Stimulated activated CD4-positive, alpha-beta T cell treated with anti-CD3 and anti-CD28 coated beads, Interleukin-4, amount 100 ng/mL, for 24 hours (primary cell): ENCODE measurements at places on chromosomes 5 and 9.

DNA sequence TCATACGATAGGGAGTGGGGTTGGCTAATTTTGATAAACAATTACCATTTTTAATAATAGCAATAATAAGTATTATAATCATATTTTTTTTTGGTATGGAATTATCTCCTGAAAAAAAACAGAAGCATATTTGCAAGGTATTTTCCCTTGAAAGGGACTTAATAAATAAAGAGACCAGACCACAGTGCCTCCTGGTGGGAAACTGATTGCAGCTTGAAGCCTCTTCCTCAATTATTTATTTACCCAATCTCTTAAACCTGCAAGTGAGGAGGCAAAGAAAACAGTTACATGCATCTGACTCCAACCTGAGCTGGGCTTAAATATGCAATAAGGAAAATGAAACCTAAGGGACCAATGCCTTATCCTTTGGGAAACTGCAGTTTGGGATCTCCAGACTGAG, 388.1 kb upstream of the ACO1 start:
- DNase-seq: no peak

GRCh38 chr5:163407034-163407655, 30.2 kb upstream of the CCNG1 start:
- no peak for DNase-seq

- no peak for DNase-seq
Measured at GRCh38 chr5:91668261-91668660, 285.1 kb upstream of the ARRDC3 start.

GRCh38 chr9:121676926-121677325, 25.5 kb downstream of the DAB2IP start:
- DNase-seq: no peak

GRCh38 chr9:104386425-104387069, 117.5 kb upstream of the OR13F1 start:
- no peak for DNase-seq

DNA sequence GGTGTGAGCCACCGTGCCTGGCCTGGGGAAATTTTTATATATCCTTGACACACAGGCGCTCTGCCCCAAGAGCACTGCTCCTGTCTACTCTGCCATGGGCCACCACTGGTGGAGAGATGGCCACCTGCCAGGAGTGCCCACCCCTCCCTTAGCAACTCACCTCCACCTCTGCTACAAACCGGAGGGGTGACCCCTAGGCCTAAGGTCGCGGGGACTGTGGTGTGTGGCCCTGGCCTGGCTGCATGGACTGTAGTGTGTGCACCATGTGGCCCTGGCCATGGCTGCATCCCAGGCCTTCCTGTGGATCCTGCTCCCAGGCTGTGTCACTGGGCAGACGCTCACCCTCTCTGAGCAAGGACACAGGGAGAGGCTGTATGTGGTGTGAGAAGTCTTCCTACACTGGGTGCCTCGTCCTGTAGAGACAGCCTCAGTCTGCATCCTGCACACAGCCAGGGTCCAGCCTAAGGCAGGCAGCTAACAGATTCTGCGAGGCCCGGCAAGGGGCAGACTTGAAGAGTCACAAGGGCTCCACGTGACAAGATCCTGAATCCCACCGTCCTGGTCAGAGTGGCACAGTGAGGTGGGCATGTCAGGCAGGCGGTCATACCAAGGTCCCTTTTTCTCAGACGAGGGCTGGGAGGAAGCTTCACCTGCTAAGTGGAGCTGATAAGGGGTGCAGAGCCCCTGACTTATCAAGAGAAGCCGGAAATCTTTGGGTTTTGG, 10.3 kb downstream of the NINJ1 start:
- no peak for DNase-seq

DNA sequence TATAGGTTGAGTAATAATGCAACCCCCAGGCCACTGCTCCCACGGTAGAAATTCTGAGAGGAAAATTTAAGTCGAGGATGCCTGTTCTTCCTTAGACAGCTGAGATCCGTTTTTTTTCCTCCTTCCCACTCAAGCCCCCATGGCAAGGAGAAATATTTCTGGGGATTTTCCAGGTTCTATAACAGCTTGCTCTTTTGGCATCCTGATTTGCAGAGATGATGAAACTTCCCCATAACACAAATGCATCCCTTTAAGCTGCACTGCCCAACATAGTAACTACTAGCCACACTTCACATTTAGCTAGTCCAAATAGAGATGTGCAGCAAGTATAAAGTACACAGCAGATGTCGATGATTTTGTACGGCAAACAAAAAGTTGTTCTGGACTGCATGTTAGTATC, 32.5 kb upstream of the GNA14 start:
- no peak for DNase-seq

DNA sequence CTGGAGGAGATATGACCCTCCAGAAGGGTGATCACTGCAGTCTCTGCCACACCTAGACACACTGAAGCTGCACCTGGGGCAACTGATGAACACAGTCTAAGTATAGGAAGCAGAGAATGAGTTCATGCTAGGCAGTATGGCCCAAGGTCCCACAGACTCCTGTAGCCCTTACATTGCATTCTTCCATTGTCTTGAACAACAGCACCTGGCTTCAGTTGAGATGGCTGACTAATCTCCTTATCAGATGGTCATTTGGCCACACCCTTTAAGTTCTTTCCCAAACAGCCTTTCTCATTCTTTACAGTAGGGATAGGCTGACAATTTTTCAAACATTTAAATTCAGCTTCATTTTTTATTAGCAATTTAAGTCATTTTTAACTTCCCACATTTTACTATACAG, 23.1 kb downstream of the CENPK start:
- no peak for DNase-seq

- DNase-seq: no peak
Measured at GRCh38 chr5:3006961-3007551, 255.6 kb upstream of the IRX2 start.

DNA sequence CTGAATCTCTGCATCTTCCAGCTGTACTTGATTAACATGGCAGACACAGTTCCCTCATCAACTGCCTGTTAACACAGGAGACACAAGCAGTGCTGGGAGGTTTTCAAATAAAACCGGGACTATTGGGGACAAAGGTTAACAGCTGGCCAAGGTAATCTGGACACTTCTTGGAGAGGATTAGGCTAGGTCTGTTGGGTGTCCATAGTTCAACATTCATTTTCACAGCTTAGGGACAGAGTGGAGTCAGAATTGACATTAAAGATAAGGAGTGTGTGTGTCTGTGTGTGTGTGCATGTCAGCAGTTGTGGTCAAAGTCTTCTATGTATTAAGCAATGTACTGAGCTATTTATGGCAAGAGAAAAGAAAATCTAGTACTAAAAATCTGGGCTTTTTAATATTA, 216.2 kb downstream of the MED10 start:
- no peak for DNase-seq

DNA sequence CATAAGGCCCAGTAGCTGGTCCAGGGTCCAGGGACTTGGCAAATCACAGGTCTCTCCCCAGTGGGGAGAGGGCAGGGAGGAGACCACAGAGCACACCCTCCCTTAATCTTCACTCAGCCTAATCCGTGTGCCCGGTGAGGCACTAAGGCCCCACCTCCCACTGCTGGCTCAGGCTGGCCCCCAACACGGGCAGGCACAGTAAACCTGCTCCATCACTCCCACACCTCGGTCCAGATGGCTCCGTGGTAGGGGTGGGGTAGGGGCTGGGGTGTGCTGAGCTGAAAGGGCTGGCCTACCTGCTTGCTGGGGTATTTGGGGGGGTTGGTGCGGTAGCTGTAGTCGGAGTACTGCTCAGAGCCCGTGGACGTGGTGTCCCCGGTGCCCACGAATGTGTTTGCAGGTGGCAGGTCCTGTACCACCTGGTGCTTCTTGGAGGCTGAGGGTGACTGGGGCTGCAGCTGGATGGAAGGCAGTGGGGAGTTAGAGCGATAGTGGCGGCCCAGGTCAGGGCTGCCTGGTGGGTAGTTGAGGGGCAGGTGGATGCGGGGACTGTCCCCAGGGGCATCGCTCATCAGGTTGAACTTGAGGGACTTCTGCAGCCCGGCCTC, 15.2 kb downstream of the PCDH1 start:
- DNase-seq: no peak

DNA sequence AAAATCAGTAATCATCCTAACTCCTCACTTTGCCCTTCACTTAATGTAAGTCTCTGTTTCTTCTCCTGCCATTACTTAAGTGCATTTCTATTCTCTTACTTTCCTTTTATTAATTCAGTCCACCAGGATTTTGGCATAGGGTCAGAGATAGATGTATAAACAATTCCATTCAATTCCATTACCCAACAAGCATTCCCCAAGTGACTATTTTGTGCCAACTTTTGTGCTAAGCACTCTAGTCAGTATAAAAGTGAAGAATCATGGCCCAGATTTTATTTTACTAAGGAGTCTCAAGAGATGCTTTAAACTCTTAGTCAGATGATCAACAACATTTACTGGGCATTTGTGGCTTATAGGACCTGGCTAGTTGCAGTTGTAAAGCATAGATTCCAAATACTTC, 159.3 kb downstream of the DMAC1 start:
- no peak for DNase-seq

DNA sequence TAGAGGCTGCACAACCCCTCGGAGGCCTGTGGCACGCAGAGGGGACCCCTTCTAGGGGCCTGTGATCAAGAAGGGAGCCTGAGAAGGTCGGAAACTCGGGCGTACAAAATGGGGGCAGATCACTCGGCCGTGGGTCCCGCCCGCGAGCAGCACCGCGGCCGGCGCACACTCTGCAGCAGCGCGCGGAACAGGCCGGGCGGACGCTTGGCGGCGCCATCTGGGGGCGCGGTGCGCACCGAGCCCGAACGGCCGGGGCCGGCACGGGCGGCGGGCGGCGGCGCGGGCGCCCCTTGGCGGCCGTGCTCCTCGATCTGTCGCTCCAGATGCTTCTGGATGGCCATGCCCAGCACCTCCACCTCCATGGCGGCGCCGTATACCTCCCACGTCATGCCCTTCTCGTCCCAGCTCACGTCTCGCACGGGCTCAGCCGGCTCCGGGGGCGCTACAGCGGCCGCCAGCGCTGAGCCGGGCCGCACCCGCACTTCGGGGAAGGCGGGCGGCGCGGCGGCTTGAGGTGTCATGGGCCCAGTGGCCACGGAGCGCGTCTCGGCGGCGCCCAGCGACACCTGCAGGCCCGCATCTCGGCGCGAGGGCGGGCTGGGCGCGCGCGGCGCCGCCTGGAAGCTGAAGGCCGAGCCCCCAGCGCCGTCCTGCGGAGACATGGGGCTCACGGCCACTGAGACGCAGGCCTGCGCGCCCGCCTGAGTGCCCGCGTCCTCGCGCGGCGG, 13.1 kb downstream of the GPRIN1 start:
- DNase-seq: peak; percentile 61

DNA sequence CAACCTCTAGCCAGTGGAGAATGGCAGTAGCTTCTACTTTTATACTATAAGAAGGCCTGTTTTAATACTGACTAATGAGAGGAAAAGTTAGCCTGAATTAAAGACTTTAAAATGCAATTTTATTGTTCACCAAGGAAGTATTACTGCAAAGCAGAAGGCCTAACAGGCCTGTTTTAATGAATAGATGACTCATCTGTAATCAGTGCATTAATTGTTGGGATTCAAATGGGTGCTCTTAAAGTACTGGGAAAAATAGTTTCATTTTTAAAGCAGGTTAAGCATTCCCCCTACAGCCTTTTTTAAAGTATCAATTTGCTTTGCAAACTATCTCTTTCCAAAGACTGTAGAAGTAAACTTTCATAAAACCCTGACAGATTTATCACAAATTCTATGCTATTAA, 147.7 kb downstream of the SIL1 start:
- no peak for DNase-seq

- DNase-seq: no peak
Measured at GRCh38 chr9:93169444-93169843, 14.5 kb upstream of the WNK2 start.

DNA sequence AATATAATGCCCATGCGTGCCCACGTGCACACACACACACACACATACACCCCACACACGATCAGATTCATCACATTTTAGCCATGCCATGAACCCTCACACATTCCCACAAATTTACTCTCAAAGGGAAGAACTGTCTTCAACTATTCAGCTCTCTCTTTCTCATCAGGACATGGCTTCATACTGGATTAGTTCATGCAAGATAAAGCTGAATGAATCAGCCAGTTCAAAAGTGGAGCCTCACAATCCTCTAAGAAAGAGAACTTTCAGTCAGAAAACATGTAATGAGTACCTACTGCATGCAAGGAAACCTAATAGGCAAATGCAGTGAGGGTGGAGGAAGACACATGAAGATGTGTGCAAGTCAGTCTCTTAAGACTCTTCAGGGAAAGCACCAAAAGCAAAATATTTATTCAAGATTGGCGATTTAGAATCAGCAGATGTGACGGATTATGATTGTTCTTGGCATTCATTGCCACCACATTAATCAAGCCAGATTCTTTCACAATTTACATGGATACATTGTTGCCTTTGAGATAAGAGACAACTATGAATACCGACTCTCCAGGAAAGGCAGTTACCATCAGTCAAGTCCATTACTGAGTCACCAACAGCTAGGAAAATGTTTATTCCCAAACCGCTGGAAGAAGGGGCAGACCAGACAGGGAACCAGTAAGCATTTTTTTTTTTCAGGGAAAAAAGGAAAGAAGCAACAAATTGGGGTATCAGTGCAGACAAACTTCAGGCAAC, 30.3 kb upstream of the PUM3 start:
- DNase-seq: no peak

DNA sequence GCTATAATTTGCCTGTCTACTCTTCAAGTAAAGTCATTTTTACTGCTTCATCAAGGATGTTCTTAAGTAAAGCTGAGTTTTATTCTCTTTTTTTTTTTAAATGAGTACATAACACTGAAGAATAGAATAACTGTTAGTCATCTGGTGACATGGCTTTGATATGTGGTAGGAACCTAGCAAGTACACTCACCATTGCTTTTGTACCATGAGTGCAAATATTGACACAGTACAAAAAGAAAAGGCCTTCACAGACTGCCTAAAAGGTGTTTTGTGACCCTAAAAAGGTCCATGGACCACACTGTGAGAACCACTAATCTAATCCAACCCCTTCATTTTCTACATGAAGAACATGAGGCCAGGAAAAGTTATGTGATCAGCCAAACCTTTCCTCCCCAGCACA, 55.0 kb downstream of the ECPAS start:
- DNase-seq: no peak

DNA sequence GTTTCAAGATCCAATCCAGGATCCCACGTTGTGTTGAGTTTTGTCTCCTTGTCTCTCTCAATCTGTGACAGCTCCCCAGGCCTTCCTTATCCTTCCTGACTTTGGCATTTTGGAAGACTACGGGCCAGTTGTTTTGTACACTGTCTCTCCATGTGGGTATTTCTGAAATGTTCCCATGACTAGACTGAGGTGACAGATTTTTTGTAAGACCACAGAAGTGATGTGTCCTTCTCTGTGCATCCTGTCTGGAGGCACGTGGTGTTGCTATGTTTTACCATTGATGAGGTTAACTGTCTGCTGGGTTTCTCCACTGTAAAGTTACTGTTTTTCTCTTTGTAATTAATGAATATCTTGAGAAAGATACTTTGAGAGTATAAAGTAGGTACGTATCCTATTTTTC, 15.7 kb upstream of the PDZD2 start:
- DNase-seq: no peak
